AG04450 (cell line): ENCODE measurements at places on chromosomes 4 and X.

GRCh38 chr4:124947622-124948265 lies 235.2 kb upstream of the ANKRD50 start:
- no peak for DNase-seq

GRCh38 chr4:78667325-78667724 lies 108.8 kb upstream of the BMP2K start:
- no peak for DNase-seq

GRCh38 chr4:82666970-82667665 lies 105.3 kb upstream of the TMEM150C start:
- DNase-seq: no peak

DNA sequence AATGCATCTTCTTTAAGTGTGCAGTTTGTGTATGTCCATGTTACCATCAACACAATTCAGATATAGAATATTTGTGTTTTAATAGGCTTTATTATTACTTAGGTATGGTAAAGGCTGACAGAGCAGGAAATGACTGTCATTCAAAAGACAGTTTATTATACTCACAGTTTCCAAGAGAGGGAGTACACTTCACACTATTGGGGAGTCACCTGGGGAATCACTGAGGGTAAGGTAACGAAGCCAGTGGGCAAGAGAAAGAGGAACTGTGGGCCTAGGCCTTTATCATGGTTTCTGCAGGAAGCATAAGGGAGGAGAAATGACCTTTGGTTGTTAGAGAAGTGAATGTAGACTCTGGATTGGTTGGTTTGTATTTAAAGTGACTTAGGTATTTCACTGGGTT lies 235.1 kb upstream of the HCCS start:
- no peak for DNase-seq

GRCh38 chr4:38188631-38189101 lies 228.5 kb downstream of the PTTG2 start:
- DNase-seq: no peak

DNA sequence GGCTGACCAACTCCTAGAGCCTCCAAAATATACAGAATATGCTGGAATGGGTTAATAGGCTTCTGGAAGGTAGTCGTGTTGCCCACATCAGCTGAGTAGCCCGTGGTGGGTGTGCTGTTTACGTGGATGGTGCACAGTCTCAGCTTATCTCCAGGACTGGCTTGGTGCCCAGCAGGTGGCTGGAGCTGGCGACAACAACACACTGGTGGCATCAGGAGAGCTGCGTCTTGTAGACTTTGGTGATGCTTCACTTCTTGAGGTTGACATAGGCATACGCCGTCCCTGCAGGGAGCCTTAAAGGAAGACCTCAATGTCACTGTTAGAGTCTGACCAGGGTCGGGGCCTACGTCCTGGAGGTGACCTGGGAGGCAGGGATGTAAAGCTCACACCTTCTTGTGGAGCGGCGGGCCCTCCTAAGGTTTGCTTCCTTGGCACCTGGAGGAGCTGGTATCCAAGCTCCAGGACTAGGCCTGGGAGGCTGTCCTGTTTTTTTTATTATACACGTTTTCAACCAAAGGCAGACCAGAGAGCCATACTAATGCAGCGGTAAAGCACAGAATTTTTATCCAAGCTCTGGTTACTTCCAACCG lies 26.5 kb upstream of the RBMX start:
- DNase-seq: no peak

GRCh38 chrX:3345281-3346191 lies 916 bp downstream of the MXRA5 start:
- no peak for DNase-seq

GRCh38 chr4:54144199-54144598 lies 44.2 kb downstream of the GSX2 start:
- DNase-seq: no peak

DNA sequence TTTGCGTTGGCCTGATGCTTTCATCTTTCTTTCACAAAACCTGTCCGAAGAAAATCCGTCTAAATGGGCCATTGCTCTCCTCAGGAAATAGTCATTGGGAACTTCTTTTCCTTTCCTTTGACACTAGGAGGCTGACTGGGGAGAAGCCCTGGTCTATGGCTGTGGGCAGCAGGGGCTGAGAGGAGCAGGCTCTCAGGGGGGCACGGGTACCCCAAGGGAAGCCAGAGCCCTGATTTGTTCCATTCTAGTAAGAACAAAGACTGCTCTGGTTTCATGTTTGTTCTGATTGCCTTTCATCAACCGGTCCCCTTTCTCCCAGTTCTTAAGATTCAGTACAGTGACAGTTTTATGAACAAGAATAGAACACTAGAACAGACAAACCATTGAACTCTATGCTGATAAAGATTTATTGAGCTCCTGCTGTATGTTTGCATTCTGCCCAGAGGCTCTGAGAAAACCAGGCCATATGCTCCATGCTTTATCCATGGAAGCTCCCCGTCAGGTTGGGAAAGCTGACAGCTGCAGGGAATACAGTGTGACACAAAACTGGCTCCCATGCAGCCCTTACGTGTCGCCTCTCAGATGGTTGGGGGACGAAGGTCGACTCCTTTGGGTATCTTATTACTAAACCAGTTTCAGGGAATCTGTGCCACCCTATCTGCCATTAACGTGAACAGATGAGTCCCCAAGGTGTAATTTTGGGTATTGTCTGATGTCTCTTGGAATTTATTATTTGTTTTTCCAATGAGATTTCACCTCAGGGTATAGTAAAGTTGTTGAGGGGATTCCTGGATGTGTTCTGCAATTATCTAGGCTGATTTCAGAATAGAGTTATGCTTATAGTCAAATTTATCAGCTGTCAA lies 72.4 kb upstream of the MSANTD1 start:
- no peak for DNase-seq

DNA sequence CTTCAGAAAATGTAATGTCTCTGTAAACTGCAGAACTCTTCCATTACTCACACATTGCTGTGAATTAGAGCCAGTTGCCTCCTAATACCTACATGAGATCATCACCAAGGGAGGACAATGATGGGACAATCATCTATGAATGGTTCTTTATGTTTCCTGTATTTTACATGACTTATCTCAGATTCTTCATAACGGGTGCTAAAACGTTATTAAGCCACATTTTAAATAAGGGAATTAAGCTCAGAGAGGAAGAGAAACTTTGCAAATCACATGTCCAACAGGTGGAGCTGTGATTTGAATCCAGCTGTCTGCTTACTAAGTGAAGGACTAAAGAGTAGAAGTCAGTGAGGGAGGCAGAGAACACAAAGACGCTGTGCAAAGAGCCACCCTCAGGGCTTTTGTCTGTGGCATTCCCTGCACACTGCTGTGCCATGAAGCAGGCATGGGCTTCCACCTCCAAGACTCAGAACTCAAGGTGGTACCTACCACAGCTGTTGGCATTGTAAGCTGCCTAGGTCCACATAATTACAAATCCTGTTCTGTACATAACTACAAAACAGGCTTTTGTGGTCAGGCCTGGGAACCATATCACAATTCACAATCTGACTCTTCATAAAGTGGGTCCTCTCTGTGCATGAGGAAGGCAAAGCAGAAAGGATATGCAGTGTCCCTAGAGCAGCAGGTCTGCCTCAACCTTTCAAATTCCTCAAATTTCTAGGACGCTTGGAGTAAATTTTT lies 12.8 kb downstream of the TBC1D9 start:
- no peak for DNase-seq

DNA sequence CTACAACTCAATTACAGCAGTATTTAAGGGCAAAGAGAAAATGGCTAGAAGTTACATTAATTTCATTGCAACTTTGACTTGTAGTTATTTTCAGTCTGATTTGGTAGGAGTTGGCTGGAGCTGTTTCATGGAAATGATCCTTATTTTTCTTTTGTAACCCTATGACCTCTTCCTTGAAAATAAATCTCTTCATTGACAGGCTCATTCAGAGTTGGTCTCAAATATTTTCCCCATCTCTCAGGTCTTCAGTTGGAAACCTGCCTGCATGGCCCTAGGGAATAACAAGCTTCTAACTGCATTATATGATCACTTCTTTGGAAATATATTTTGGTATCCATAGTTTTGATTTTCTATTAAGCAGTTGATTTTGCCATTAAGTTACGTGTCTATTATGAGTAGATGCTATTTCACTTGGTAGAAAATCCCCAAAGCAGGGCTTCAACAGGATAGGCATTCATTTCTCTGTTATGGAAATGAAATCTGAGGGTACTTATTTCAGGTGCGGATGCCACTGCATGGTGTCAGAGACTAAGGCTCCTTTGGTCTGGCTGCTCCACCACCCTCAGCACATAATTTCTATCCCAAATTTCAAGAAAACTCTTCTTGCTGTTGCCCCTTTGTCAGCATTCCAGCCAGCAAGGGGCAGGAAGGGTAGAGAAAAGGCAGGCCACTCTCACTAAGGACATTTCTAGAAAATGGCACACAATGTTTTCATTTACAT lies 502.5 kb downstream of the SPRY1 start:
- DNase-seq: no peak

DNA sequence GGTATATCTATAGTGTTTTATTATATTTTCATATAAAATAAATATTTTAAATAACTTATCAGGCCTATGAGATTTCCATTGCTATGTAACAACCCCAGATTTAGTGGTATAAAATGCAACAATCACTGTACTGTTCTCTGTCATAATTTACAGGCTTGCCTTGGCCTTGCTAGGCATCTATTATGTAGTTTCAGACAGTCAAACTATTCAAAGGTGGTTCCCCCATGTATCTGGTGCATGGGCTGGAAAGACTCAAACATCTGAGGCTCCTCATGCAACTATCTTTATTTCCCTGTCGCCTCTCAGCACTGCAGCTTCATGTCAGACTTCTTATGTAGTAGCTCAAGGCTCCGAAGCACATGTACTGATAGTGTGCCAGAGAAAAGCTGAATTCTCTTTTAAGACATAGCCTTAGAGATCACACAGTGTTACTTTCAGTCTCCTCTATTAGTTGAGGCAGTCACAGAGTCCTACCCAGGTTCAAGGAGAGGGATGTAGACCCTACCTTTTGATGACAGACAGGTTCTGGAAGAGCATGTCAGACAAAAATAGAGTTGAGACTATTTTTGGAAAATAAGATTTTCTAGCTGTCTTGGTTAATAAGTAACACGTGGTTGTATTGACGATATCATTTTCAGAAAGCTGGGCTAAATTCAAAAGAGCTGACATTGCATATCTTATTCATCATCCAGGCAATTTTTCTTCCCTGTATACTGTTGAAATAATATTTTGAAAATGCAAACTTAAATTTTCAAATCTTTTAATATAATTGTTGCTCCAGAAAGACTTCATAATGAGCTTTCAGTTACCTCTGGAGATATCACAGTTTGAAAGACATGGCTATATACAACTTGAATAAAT lies 19.4 kb downstream of the MTTP start:
- no peak for DNase-seq

DNA sequence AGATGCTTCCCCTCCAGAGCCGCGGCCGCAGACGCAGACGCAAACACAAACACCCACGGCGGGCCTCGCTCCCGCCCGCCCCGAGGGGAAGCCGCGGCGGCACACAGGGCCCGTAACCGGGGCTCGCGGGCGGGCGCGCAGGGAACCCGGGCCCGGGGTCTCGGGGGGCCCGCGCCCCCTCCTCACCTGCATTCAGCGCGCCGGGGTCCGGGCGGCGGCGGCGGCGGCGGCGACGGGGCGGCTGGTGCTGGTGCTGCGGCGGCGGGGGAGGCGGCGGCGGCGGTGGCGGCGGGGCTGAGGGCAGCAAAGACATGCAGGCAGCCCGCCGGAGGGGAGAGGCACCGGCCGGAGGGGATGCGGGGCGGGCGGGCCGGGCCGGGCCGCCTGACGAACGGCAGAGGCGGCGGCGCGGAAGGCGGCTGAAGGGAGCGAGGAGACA lies 255 bp upstream of the CNOT6L start:
- DNase-seq: no peak

DNA sequence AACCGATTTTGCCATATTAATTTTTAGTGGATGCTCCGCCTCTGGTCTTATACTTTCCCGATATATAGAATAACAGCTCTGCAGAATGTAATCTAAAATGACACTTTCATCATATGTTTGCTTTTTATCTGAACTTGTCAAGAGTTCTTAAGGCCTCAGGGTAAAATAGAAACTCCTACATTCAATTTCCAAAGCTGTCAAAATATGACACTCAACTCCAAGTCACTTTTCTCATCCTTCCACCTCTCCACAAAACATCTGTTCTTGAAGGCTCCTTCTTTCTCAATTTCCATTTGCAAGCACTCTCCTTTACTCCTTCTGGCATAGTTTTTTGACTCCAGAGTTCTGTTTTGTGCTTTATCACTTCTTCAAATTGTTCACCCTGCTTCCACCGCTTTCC lies 242.2 kb downstream of the PDGFC start:
- DNase-seq: no peak

GRCh38 chrX:72243472-72243871 lies 4.6 kb upstream of the ERCC6L start:
- no peak for DNase-seq

- no peak for DNase-seq
Measured at GRCh38 chr4:160276785-160277325, 1174.0 kb downstream of the RAPGEF2 start.

DNA sequence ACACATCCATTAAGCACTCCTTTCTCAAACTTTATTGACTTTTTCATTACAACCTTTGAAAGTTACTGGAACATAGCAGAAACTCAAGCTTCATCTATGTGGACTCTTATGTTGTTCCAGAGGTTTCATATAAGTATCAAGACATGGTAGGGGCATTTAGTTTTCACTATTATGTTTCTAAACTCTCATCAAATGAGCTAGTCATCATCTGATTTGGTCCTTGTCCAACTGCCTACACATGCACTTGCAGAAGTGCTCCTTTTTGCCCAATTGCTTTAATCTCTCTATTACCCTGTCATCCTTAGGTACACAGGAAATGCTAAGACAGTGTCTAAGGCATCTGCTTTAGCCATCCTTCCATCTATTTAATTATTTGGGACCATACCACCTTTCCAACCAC lies 42.2 kb upstream of the EPGN start:
- no peak for DNase-seq

DNA sequence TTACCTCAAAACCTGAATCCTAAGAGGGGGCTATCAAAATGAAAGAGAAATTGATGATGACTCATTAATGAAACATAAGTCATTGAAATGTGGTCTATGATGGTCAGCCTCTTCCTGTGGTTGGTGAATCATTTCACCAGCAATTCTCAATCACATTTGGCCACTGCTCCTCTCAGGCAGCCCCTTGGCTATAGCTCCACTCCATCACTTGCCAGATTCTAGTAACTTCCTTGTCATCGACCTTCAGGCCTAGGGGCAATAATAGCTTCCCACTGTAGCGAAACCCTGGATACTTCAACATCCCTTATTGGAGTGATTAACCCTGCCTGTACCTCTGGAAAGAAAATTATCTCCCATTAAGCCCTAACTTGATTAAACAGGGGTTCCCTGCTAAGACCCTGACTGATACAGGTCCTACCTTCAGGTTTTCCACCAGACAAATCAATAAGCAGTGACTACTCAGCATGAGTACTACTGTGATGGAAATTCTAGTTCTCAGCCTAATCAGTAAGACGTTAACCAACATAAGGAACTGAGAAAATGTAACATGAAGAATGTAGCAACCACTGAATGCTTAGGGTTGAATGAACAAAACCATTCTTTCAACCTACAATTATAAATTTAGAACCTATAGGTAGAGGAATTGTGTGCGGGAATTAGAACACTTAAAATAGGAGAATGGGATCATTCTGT lies 30.4 kb downstream of the ADH7 start:
- DNase-seq: peak; percentile 85

- DNase-seq: no peak
Measured at GRCh38 chrX:7921750-7922149, 5.5 kb downstream of the PNPLA4 start.

- DNase-seq: no peak
Measured at GRCh38 chrX:44914532-44915198, 41.7 kb downstream of the KDM6A start.
